ENCODE measurements at places on chromosomes 16 and 17. TPM values are rescaled to one million over a fixed set of nuclear protein-coding genes. Genes with fewer than 3 reads are reported as not detected.
A peak's percentile ranks its signal among the peaks of the same experiment; 100 is the strongest.

DNA sequence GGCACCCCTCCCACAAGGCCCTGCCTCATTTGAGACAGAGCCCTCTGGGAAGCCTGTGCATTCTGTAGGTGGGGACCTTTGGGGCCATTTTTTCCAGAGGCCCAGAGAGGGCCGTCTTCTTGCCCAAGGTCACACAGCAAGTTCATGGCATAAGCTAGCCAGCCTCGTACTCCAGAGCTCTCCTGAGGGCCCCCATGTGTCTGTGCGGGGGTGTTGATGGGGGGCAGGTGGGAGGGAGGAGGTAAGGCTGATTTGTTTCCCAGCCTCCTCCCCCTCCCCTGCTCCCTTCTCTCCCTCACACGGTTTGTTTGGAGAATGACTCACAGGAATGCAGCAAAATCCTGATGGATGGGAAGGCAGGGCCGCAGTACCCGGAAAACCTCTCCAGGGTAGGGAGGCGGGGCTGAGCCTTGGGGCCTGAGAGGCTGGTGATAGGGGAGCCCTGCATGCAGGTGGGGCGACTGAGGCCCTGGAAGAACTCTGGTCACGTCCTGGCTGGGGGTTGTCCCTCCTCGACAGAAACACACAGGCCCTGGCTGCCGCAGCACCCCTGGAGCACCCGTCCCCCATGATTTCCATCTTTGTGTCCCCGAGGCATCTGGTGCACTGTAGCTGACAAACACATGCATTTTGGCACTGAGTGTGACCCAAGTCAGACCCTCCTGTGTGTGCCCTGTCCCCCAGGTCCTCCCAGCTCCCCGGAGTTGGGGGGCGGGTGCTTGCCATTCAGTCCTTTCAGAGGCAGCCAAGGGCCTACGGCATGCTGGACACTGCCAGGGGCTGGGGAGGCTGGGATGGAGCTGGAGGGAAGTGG, 29.7 kb downstream of the RAI1 start:
- no peaks in the 10 kb centered on the region for H3K27me3 ChIP-seq
- H3K36me3 ChIP-seq, result no peaks in the 10 kb centered on the region
- H3K27ac ChIP-seq, result peak overlapping the region; percentile 75
- peaks cover 55% of the 10 kb centered on the region for H3K4me1 ChIP-seq
- peak; percentile 94 for DNase-seq
- no peak overlapping the region for H3K4me3 ChIP-seq

GRCh38 chr17:61562287-61562686, 28.7 kb downstream of the NACA2 start:
- H3K4me1 ChIP-seq, result no peaks in the 10 kb centered on the region
- H3K4me3 ChIP-seq, result no peak overlapping the region
- H3K27me3 ChIP-seq, result no peaks in the 10 kb centered on the region

DNA sequence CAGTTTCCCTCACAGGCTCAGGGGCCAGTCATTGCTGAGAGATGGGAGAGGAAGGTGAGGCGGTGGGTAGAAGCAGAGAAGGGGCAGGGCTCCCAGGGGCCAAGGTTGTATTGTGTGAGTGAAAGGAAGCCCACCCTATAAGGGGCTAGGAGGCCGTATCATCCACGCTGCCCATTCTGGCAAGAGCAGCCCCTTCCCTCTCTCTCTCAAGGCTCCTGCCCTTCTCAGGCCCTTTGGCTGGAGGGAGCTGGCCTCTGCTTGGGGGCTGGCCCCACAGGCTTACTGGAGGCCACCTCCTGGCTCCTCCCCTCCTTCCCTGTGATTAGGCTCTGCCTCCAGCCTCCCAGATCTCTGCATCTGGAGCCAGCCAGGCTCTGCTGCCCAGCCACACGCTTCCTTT, 7.6 kb downstream of the TBKBP1 start:
- no peaks in the 10 kb centered on the region for H3K27me3 ChIP-seq
- H3K27ac ChIP-seq, result no peak overlapping the region
- H3K4me1 ChIP-seq, result peaks cover 13% of the 10 kb centered on the region

- peaks cover 58% of the 10 kb centered on the region for H3K36me3 ChIP-seq
- H3K27ac ChIP-seq, result no peak overlapping the region
- no peaks in the 10 kb centered on the region for H3K27me3 ChIP-seq
Measured at GRCh38 chr16:8890549-8890921, 8.4 kb downstream of the LITAFD start.

UBE2O gene
- 19.3 TPM for total RNA-seq

DNA sequence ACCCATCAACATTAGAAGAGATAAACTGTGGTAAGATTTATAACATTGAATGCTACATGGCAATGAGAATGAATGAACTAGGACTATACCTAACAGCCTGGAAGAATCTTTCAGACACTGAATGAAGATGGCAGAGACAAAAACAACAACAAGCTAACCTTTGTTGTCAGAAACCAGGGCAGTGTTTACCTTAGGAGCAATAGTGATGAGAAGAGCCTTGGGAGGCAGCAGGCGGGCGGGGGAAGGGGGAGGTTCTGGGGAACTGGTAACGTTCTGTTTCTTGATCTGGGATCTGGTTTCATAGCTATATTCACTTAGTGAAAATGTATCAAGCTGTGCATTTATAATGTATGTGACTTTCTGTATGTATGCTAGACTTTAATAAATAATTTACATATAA, 139.0 kb upstream of the TNRC6C start:
- H3K27me3 ChIP-seq, result no peaks in the 10 kb centered on the region
- no peak overlapping the region for H3K27ac ChIP-seq
- no peaks in the 10 kb centered on the region for H3K36me3 ChIP-seq
- H3K4me3 ChIP-seq, result no peak overlapping the region
- DNase-seq, result no peak

- H3K27ac ChIP-seq, result no peak overlapping the region
- no peaks in the 10 kb centered on the region for H3K4me1 ChIP-seq
- no peaks in the 10 kb centered on the region for H3K36me3 ChIP-seq
Measured at GRCh38 chr16:30040221-30040620, 9.2 kb upstream of the TLCD3B start.

DNA sequence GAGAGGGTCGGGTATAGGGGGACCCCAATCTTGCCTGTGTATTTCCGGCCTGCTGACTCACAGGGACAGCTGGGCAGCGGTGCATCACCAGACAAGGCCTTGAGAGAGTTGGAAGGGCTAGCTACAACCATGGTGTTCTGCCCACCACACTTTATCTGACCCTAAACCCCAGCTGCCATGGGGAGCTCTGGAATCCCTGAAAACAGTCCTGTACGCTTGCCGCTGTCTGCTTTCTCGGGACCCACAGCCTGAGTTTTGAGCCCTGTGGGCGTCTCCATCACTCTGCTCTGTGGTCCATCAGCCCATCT, 100.4 kb upstream of the GSE1 start:
- peaks cover 24% of the 10 kb centered on the region for H3K4me1 ChIP-seq
- H3K27ac ChIP-seq, result no peak overlapping the region
- no peak overlapping the region for H3K4me3 ChIP-seq
- H3K27me3 ChIP-seq, result no peaks in the 10 kb centered on the region

- no peak overlapping the region for H3K4me3 ChIP-seq
- H3K4me1 ChIP-seq, result no peaks in the 10 kb centered on the region
- H3K27ac ChIP-seq, result no peak overlapping the region
- no peak for DNase-seq
Measured at GRCh38 chr16:50489182-50489581, 59.0 kb upstream of the NKD1 start.

PRR15L gene
- total RNA-seq, result 47.4 TPM

KRT32 gene
- total RNA-seq, result not detected

DNA sequence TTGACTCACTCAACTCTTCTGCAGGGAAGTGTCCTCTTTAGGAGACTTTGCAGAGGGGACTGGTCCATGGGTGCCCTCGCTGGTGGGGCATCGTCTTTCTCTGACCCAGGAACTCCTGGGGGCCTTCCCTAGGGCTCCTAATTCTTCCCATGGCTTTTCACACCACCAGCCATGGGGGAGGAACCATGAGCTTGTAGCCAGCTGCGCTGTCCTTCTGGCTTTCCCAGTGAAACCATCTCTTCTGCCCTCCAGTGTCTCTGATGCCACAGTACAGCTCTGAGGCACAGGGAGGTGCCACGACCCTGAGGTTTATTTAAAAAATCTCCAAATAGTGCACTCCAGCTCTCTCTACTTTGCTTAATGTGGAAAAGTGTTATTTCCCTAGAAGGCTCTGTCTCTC, 78.6 kb downstream of the SDR42E1 start:
- no peaks in the 10 kb centered on the region for H3K27me3 ChIP-seq
- H3K4me1 ChIP-seq, result no peaks in the 10 kb centered on the region
- H3K27ac ChIP-seq, result no peak overlapping the region
- H3K4me3 ChIP-seq, result no peak overlapping the region
- H3K36me3 ChIP-seq, result peaks cover 37% of the 10 kb centered on the region
- DNase-seq, result no peak

- no peaks in the 10 kb centered on the region for H3K4me1 ChIP-seq
- H3K27ac ChIP-seq, result no peak overlapping the region
- H3K27me3 ChIP-seq, result no peaks in the 10 kb centered on the region
- no peak for DNase-seq
Measured at GRCh38 chr16:72195609-72196008, 23.7 kb upstream of the PMFBP1 start.

- no peaks in the 10 kb centered on the region for H3K36me3 ChIP-seq
- no peak for DNase-seq
- H3K4me1 ChIP-seq, result peaks cover 18% of the 10 kb centered on the region
- H3K27ac ChIP-seq, result no peak overlapping the region
Measured at GRCh38 chr17:4497101-4497824, 1.4 kb upstream of the SPNS2 start.

GRCh38 chr17:55413825-55414489, 7.7 kb downstream of the MMD start:
- H3K4me1 ChIP-seq, result no peaks in the 10 kb centered on the region
- no peak overlapping the region for H3K4me3 ChIP-seq
- H3K27me3 ChIP-seq, result no peaks in the 10 kb centered on the region
- peaks cover 21% of the 10 kb centered on the region for H3K36me3 ChIP-seq
- no peak overlapping the region for H3K27ac ChIP-seq

DNA sequence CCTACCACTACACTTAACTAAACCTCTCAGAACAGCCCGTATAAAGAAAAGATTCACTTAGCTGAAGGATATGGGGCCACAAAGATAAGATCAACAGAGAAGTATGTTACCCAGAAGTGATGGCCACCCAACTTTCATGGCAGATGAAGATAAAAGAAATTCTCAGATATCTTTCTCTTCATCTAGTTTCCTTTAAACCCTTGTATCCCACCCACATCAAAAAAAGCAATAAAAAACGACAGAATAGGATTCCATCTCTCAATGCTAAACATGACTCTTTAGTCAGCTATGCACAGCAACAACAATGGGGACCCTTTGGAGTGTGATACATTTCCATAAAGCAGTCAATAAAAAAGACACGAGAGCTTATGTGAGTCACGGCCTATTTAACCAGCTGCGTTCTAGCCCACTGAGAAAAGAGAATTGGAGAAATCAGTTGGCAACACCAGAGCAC, 86.6 kb downstream of the SNX11 start:
- no peaks in the 10 kb centered on the region for H3K4me1 ChIP-seq
- H3K27ac ChIP-seq, result no peak overlapping the region
- DNase-seq, result no peak
- H3K4me3 ChIP-seq, result no peak overlapping the region

USH1G gene
- not detected for total RNA-seq

CLEC3A gene
- not detected for total RNA-seq

GRCh38 chr17:75684924-75685323, 17.8 kb downstream of the SAP30BP start:
- DNase-seq, result no peak
- H3K4me3 ChIP-seq, result no peak overlapping the region
- H3K4me1 ChIP-seq, result peaks cover 57% of the 10 kb centered on the region
- H3K27me3 ChIP-seq, result no peaks in the 10 kb centered on the region

DNA sequence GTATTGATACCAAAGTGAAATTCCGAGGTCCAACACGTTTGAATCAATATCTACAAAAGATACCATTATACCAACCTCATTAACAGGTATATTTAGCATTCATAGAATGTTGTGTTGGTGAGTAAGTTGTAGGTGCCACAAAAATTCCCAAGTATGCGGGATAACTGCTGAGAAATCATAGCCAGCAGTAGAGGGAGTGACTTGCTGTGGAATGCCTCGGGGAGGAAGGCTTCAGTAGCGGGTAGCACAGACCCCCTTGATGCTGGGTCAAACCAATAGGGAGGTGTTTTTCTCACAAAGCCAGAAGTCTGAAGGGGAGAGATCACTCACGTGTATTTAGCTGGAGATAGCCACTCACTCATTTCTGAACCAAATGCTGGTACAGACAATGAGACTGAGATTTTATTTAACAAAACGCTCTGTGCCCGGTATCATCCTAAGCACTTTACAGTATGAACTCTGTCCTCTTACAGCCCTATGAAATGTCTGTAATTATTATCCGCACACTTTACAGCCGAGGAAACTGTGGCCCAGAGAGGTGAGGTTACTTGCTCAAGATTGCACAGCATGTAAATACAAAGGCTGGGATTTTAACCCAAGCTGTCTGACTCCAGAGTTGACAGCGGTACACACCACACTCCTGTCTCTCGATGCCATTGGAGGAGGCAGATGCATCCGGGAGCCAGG, 23.1 kb downstream of the HSBP1 start:
- H3K4me3 ChIP-seq, result no peak overlapping the region
- no peaks in the 10 kb centered on the region for H3K36me3 ChIP-seq
- H3K4me1 ChIP-seq, result peaks cover 4% of the 10 kb centered on the region
- no peak for DNase-seq

- peak; percentile 83 for DNase-seq
- no peak overlapping the region for H3K4me3 ChIP-seq
- no peak overlapping the region for H3K27ac ChIP-seq
- H3K4me1 ChIP-seq, result peaks cover 17% of the 10 kb centered on the region
Measured at GRCh38 chr16:23435500-23435899, 17.5 kb downstream of the COG7 start.

JUP gene
- total RNA-seq, result 109 TPM

PPL gene
- 78.1 TPM for total RNA-seq

- H3K27ac ChIP-seq, result no peak overlapping the region
- DNase-seq, result no peak
- H3K27me3 ChIP-seq, result no peaks in the 10 kb centered on the region
Measured at GRCh38 chr16:60432472-60432871, 1603.8 kb downstream of the CDH8 start.

DNA sequence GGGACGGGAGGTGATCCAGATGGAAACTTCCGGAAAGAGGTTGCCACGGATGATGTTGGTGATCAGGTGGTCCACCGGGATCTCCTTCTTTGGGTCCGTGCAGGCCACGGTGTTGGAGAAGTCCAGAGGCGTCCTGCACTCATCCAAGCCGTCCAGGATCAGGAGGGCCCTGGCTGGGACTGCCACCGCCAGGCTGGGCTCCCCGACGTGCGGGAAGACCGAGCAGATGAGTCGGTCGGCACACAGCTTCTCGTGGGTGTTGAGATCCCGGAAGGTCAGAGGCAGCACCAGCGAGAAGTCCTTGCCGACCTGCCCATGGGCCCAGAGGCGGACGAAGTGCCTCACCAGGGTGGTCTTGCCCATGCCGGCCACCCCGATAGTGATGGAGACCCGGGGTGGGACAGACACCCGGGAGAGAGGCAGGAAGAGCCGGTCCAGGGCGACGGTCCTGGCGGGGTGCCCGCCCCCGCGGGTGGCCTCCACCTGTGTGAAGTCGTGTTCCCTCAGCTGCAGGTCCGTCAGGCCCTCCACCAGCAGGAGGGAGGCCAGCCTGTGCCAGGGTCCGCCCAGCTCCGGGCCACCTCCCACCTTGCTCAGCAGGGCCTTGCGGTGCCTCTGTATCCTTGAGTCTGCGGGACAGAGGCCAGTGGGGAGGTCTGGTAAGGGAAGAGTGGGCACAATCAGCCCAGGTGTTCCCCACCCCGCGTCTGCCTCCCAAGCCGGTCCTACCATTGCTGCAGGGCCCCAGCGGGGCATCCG, 12.9 kb downstream of the NLRC3 start:
- H3K27ac ChIP-seq, result no peak overlapping the region
- no peak overlapping the region for H3K4me3 ChIP-seq

- peaks cover 6% of the 10 kb centered on the region for H3K4me1 ChIP-seq
- H3K27me3 ChIP-seq, result no peaks in the 10 kb centered on the region
- H3K27ac ChIP-seq, result no peak overlapping the region
- H3K4me3 ChIP-seq, result no peak overlapping the region
- peaks cover 12% of the 10 kb centered on the region for H3K36me3 ChIP-seq
- peak; percentile 91 for DNase-seq
Measured at GRCh38 chr17:82781894-82782274, 30.0 kb downstream of the TBCD start.
